ENCODE measurements at places on chromosomes 4 and X.

GRCh38 chr4:12507868-12508481 lies 976.2 kb downstream of the RAB28 start:
- DNase-seq: no peak

- DNase-seq: no peak
These were observed 9.8 kb downstream of the ATP2B3 start for GRCh38 chrX:153527208-153527607.

GRCh38 chr4:53122280-53123116 lies 243.4 kb downstream of the SCFD2 start:
- no peak for DNase-seq

- DNase-seq: no peak
These were observed 49.6 kb downstream of the KLF8 start for GRCh38 chrX:56281789-56282188.

GRCh38 chr4:32569861-32570260 lies 1849.7 kb downstream of the PCDH7 start:
- no peak for DNase-seq

DNA sequence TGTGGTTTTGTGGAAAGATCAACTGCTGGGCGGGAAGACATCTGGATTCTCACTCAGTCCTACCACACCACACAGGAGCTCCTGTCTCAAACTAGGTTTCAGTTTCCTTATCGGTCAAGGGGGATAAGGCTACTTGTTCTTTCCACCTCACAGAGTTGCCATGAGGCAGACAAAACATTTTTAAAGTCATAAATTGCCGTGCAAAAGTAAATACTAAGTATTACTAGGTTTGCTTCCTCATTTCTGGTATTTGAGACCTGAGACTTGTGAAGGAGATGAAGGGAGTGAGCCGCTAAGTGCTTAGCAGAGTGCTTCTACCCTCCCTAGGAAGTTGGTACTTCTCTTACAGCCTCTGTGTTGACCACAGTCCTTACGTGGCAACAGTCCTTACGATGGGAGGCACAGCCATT lies 1.5 kb downstream of the LAP3 start:
- DNase-seq: no peak

All from stimulated activated CD4-positive, alpha-beta T cell treated with anti-CD3 and anti-CD28 coated beads, Interleukin-2, amount 100 ng/mL, for 48 hours (primary cell).